ENCODE measurements at places on chromosomes 3 and 15. TPM values are rescaled to one million over a fixed set of nuclear protein-coding genes. Genes with fewer than 3 reads are reported as not detected.

DNA sequence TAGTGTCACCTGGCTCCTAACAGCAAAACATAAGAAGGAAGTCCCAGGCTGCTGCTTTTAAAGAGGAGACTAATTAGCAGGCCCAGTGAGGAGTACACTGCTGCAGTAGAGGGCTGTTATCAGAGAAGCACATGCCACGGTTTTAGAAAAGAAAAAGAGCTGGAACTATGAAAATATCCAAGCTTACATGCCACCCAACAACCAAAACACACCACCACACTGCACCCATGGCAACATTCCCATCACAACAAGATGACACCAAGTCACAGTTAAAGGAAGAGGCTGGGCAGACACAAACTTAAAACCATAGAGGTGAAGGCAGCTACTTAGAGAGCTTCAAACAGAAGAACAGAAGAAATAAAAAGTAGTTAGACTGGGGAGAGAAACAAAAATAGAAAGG, 37.0 kb downstream of the NPTN start:
- DNase-seq, result no peak

DNA sequence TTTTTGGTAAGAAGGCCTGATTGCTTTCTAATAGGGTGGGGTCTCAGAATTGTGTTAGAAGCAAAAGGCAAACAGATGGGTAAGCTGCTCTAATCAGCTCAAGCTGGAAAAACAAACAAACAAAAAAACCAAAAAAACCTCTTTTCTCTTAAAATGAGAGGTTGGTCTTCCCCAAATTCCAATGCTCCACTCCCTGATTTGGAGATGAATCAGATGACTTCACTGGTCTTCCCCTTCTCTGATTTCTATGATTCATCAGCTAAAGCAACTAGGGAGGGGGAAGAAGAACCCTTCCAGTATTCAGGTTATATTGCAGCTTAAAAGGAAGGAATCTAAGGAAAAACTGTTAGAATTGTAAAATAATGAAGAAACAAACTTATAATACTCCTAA, 9.6 kb upstream of the ANXA2 start:
- DNase-seq, result no peak

- DNase-seq, result no peak
Observed at GRCh38 chr15:83559310-83559966, 94.5 kb upstream of the ADAMTSL3 start.

DNA sequence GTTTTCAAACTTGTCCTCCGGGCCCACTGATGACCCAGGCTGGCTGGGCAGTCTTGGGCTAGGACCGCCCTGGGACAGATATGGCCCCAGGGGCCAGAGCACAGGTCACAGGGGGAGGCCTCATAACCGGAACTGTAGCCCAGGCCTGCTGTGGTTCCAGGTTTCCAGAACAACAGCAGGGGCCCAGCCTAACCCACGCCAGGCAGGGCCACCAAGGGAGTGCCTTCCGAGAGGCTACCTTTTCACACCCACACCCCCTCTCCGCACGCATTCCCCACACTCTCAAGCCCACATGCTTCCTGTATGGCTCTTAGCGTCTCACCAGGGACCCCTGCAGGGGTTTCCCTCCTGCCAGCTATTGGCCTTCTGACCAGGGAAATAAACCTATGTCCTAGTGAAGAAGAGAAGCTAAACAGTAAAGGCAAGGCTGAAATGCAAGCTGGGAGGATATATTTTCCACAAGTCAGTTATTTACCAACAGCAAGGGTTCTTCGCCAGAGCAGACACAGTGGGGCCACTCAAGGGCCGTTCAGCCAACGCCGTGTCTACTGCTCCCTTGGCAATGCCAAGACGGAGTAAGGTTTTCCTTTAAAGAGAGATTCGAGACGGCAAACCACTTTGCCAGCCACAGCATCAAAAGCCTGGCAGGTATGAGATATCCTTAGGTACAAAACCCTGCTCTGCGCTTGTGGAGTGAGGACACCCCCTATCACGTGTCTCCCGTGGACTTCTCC, 135.1 kb downstream of the ATP10A start:
- DNase-seq, result no peak

- DNase-seq, result no peak
Observed at GRCh38 chr3:57173687-57174086, 8.5 kb upstream of the IL17RD start.

The ZDHHC19 gene
- 9.3 TPM for total RNA-seq

The CCR3 gene
- not detected for total RNA-seq
